Hematopoietic multipotent progenitor cell (in vitro differentiated cells): ENCODE measurements at places on chromosomes 11 and 22.

DNA sequence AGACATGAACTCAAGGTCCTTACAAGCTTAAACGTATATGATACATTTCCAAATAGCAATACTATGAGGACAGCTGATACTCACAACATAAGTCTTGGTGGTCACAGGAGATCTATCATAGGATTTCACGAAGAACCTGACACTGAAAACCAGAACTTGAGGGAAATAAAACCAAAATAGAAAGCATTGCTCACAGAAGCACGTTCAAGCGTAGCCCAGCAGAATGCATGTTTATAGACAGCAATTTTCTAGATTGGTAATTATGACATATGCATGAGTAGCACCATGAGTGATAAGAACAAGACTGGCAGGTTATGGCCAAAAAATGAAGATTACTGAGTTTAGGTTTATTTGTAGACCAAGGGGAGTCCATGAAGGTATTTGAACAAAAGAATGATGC, 243.5 kb downstream of the ETS1 start:
- no peak for DNase-seq

- DNase-seq = no peak
Observed at GRCh38 chr22:43957871-43958270, 2.6 kb downstream of the SAMM50 start.

- DNase-seq = no peak
Observed at GRCh38 chr11:86678296-86678695, 5.9 kb upstream of the ME3 start.

DNA sequence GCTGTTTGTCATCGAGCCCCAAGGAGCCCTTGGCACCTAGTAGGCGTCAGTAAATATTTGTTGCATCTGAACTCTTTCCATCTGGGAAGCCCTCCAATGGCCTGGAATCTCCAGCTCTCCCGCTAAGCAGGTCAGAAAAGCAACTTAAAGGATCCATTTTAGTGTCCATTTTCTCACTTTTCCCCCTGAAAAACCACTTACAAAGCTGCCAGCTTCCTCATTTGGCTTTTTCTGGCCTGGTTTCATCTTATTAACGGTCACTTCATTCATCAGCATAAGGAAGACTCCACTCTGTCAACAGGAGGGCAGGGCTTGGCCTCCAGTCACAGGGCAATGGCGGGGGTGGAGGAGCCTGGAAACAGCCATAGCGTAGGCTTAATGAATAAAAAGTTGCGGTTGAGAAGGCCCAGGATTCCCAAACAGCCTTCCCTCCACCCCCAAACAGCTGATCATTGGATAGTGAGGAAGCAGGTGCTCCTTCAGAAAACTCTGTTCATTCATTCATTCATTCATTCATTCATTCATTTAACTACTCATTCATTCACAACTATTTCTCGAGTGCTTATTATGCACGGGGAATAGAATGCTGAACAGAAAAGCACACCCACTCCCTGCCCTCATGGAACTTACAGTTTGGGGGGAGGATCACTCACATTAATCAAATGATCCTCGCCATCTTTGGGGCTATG, 104.5 kb upstream of the RCN1 start:
- no peak for DNase-seq

GRCh38 chr22:42811459-42811858, 45.6 kb downstream of the ARFGAP3 start:
- DNase-seq = no peak

GRCh38 chr11:80155412-80156017, 714.7 kb upstream of the TENM4 start:
- DNase-seq = no peak

GRCh38 chr11:75148436-75148983, 2.4 kb upstream of the SLCO2B1 start:
- no peak for DNase-seq

DNA sequence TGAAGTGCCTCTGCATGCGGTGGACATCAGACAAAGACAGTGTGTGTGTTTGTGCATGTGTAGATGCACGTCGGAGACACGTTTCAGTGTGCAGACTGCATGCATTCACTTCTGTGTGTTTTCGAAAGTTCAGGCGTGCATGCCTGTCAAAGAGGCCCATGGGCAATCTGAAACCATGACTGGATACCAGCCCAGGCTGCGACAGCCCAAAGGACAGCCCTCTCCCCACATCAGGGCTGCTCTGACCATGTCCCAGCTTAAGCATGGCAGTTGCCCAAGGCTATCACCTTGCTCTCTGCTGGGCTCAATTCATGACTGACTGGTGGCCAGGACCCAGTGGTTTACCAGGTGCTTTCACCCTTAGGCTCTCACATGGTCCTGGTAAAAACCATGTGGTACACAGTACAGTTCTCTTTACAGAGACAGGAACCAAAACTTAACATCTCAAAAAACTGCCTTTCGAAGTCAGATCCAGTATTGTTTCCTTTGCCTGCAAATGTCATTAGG, 423.7 kb upstream of the CADM1 start:
- no peak for DNase-seq

DNA sequence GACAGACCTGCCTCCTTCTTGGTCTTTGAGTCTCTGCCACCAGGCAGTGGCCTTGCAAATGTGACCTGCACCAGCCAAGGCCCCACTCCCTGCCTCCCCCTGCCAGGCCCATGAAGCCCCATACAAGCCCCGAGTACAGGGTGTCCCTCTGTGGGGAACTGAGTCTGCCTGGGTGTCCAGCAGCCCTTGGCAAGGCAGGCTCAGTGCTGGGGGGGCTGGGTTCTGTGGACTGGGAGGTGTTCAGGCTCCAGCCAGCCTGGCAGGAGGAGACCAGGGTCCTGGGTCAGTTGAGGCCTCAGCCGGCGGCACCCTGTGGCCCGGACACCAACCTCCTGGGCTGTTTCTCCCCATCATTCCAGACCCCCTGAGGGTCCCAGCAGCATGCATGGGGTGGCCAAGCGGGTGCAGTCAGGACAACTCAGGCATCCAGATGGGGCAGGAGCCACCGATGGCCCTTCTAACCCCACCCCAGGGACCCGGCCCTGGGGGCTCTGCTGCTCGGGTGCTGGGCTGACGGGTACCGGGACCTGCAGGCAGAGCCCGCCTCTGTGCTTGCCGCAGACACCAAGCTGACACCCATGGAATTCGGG, 5.7 kb downstream of the MUC5AC start:
- DNase-seq = no peak
